Esophagus squamous epithelium (tissue), 5 donors: ENCODE measurements at places on chromosomes 11 and 22.

DNA sequence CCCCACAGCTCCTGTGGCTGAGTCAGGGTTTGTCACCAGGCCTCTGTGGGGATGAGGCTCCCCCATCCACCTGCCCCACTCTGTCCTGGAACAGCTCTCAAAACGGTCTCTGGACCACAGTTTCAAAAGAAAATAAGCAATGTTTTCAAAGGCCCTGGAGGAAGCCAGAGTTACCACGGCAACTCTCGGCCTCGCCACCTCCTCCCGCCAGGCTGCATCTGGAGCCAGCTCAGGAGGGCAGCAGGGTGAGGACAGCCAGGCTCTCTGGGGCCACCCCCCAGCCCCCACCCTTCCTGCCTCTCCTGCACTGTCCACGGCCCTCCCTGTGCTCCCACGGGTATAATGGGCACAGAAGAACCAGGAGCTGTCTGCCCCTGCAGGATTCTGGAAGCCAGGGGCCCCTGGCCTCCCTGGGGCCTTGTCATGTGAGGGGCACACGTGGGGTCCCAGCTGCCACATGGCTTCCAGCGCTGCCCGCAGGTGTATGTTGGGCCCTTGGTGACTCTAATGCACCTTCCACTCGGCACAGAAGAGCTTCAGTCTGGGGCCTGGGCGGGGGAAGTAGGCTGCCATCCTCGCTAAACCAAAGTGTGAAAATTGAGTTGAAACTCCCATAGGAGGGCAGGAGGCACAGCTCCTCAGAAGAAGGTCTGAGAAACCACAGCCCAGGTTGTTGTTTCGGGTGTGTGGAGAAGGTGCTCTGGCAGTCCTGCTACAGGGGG is 10.3 kb downstream of the CD81 start:
- DNase-seq, result no peak

GRCh38 chr11:60129853-60130252 is 41.4 kb downstream of the MS4A2 start:
- DNase-seq, result no peak

GRCh38 chr22:42909363-42910058 is 52.4 kb upstream of the ARFGAP3 start:
- DNase-seq, result no peak

DNA sequence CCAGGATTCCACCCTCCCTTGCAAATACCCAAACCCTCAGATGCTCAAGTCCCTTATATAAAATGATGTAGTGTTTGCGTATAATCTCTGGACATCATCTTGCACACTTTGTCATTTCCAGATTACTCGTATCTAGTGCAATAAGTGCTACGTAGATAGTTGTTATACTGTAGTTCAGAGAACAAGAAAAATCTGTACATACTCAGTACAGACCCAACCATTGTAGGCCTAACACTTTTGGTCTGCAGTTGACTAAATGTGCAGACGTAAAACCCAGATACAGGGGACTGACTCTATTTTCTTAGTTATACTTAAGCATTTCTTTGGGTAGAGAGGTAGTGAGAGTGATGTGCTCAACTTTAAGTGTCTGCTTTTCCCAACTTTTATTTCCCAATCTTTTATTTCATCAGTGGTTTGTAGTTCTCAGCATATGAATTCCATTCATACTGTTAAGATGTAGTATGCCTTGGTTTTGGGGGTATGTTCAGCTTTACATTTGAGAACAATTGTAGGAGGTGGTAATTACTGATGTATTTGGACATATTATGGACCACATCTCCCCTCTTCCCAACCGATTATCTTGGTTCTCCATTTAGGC is 43.9 kb downstream of the DDX6 start:
- no peak for DNase-seq

- no peak for DNase-seq
Measured at GRCh38 chr11:75203641-75204011, 36.9 kb upstream of the TPBGL start.
